ENCODE measurements at places on chromosomes 4 and X. TPM values are rescaled to one million over a fixed set of nuclear protein-coding genes. Genes with fewer than 3 reads are reported as not detected.
A peak's percentile ranks its signal among the peaks of the same experiment; 100 is the strongest.

The SYN1 gene
- 9.2 TPM for total RNA-seq

DNA sequence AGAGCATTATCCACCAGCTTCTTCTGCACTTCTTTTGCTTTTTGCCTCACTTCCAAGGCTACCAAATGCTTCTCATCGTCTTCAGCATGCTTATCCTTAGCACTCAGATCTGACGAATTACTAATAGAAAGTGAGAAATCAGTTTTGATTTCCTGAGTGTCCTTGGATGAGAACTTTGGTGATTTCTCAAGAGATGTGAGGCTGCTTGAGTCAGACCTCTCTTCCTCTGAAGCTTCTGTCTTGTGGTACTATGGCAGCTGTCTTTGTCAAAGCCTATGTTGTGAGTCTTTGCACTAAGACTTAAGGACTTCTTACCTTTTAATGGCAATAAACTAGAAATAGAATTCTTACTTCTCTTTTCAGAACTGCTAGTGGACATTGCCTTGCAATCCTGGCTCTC lies 169.9 kb downstream of the CPE start:
- no peak for DNase-seq

- no peak for DNase-seq
These were observed 7.0 kb upstream of the BEND4 start for GRCh38 chr4:42159271-42160001.

DNA sequence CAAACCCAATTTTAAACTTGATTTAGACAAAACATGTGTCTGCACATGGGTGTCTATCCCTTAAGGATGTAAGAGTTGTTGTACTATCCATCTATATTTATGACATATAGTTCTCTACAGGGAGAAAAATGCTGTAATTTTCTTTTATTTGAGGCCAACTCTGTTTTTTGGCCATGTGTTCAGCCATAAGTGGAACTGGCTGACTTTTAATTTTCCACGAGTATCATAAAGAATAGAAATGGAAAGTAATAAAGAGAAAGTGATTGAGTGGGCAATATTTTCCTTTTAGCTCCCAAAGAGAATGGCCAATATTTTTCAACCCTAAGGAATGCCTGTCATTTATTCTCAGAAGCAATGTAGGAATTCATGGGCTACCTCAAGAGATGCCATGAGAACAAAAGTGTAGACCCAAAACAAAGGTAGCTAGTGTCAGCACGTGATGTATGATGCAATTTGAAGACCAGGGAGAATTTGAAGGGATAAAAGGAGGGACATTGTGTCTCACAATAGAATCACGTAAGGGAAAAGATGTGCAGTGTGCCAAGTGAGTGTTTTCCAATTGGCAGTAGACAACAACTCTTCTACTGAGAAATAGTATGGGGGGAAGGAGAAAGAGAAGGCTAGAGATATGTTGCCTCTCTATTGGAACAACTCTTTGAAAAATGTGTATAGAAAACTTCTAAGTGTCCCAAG lies 27.8 kb upstream of the MXRA5 start:
- no peak for DNase-seq

DNA sequence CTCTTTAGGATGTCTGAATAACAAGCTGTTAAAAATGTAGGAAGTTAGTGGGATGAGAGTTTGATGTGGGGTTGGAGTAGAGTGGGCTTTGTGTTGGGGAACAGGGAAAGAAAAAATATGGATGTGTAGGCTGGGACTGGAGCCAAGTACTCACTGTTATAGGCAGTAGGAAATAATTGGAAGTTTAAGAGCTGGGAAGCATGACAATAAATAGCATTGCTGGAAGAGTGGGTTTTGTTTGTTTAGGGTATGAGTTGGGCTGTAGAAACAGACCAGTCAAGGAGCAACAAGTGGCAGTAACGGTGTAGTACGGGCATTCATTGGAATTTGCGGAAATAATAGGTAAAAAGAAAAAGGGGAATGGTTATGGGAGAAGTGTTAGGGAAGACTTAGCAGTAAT lies 81.6 kb downstream of the KDM6A start:
- DNase-seq, result peak; percentile 31

- no peak for DNase-seq
These were observed 23.0 kb downstream of the HTRA3 start for GRCh38 chr4:8292478-8293107.

The FBXW7 gene
- 33.5 TPM for total RNA-seq

- peak; percentile 81 for DNase-seq
These were observed 84.9 kb upstream of the TET2 start for GRCh38 chr4:105061731-105062130.

DNA sequence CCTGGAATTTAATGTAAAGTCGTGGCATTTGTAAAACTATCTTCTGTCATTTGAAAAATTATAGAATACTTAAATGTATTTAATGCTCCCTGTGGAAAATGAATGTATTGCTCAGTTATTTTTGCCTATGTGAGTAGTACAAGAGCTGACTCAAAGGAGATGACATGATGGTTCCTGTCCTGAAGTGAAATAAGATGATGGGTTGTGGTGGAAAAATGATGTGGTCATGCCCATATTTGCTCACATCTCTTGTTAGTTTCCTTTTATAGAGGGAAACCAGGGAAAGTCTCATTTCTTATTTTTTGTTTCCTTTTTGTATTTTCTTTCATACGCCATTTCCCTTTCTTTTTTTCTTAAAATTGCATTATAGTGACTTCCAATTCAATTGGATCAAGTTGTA lies 23.7 kb downstream of the PLS3 start:
- no peak for DNase-seq

GRCh38 chr4:89439533-89439932 lies 131.9 kb upstream of the GPRIN3 start:
- no peak for DNase-seq

GRCh38 chrX:11579636-11580600 lies 85.8 kb downstream of the ARHGAP6 start:
- DNase-seq, result peak; percentile 4

- DNase-seq, result no peak
These were observed 6.4 kb upstream of the BRWD3 start for GRCh38 chrX:80816051-80816450.

DNA sequence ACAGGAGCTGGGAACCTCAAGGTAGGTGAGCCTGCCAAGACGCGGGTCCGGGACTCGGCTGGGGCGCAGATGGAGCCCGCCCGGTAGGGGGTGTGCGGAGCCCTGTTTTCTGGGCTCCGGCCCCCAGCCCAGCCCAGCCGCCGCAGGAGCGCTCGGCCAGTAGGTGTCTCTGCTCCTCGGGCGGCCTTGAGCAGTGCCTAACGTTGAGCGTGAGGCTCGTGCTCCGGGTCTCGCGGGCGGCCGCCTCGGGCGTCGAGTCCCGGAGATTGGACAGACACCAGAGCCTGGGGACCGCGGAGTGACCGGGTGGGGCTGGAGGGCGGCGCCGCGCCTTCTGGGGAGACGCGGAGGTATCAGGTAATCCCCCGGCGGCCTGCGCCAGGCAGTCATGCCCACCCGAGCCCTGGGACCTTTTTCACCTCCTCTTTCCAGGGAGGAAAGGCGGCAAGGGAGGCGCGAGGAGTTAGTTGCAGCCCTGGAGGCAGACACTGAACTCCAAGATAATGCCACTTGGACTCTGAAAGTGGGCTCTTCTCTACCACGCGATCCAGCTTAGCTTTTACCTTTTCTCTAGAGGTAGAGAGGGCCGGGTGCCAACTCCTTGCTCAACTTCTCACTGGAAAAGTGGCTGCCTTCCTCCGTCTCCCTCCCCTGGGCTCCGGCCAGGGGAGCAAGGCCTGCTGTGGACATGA lies 14.5 kb upstream of the FGG start:
- peak; percentile 69 for DNase-seq

- no peak for DNase-seq
These were observed 44.6 kb upstream of the MBNL3 start for GRCh38 chrX:132533409-132533808.

- no peak for DNase-seq
These were observed 43.5 kb upstream of the LAMP2 start for GRCh38 chrX:120512627-120513026.
